ENCODE measurements at places on chromosomes 13 and 19.

- DNase-seq = no peak
Observed at GRCh38 chr13:106466691-106467426, 68.6 kb downstream of the EFNB2 start.

GRCh38 chr19:28575816-28576215, 637.1 kb downstream of the UQCRFS1 start:
- no peak for DNase-seq

DNA sequence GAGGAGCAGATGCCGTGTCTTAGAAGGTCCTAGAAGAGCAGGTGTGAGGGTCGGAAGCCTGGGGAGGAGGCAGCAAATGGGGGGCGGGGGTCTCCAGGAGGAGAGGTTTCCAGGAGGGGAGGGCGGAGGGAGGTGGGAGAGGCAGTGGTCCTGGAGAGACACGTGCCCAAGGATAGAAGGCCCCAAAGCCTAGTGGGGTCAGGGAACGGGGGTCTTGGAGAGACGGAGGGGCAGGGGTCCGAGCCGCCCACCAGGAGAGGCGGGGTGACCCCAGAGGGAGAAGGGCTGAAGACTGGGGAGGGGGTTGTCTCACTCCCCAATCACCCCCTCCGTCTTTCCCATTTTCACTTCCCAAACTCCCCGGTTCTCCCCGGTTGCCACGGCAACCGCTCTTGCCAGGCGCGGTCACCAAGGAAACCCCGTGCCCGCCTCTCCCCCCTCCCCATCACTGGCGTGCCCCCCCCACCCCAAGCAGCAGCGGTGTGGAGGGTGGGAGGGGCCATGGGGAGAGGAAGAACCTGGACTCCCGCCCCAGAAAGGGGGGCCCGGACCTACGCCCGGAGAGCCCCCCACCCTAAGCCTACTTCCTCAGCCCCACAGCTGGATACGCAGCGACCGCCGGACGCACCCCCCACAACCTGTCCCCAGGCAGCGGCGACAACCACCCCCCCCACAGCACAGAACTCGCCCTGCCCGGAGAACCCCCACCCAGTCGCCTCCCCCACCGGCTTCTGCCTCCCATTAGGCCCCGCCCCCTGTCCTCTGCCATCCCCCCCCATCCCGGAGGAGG, 988 bp downstream of the LRRC4B start:
- no peak for DNase-seq

GRCh38 chr19:55660991-55661390, 6.2 kb downstream of the U2AF2 start:
- no peak for DNase-seq

DNA sequence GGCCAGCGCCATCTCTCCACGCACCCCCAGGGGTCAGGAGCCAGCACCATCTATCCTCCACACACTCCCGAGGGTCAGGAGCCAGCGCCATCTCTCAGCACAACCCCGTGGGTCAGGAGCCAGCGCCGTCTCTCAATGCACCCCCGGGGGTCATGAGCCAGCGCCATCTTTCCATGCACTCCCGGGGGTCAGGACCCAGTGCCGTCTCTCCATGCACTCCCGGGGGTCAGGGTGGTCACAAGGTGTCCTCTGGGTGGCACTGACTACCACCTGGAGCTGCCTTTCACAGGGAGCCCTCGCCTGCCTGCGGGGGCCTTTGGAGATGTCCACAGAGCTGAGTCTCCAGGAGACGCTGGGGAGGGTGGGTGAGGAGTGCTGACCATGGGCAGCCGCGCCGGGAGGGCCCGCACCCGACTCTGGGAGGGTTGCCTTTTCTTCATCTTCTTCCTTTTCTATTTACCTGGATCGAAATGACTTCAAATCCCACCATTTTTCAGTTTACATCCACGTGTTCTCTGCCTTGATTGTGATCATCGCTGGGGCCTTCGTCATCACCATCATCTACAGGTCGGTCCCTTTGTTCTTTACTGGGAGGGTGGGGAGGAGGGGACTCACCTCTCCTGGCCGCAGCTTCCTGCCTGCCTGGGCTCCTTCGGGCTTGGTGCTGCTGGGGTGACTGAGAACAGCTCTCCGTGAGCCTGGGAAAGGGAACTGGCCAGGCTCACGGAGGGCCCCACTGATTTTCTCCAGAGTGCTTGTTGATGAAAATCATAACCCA, 19.1 kb downstream of the TEX29 start:
- DNase-seq = no peak

DNA sequence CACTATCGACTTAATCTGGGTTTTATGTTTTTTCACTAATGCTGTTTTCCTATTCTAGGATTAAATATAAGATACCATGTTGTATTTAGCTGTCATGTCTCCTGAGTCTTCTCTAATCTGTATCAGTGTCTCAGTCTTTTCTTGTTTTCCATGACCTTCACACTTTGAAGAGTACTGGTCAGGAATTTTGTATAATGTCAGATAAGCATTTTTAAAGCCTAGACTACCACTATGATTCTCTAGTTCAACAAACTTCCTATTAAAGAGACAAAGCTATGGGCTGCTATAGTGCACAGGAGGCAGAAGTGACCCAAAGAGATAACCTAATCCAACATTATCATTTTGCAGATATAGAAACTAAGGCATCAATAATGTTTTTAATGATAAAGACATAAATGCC, 63.0 kb upstream of the ZDHHC20 start:
- DNase-seq = no peak

GRCh38 chr19:53981376-53981951, 10.0 kb upstream of the CACNG6 start:
- no peak for DNase-seq

- peak; percentile 5 for DNase-seq
Observed at GRCh38 chr13:44710576-44710975, 134.4 kb upstream of the TSC22D1 start.

DNA sequence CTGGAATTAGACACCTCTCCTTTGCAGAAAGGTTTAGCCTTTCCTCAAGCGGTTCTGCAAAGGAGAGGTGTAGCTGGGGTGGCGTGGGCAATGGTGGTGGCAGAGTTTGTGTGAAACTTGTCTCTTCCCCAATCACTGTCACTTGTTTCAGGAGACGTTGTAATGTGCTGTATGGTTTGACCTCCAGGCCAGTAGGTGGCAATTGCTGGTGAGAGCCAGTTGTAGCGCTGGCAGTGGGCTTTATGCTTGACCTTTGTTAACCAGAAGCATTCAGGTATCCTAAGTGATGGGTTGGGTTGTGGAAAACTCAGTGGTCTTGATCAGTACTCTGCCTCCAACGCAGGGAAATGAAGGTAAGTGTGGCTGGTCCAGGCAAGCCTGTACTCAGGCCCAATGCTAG, 12.7 kb upstream of the LILRA5 start:
- DNase-seq = no peak

- no peak for DNase-seq
Observed at GRCh38 chr19:7606289-7606688, 10.6 kb downstream of the CAMSAP3 start.

GRCh38 chr19:44642377-44642776, 1.3 kb upstream of the PVR start:
- no peak for DNase-seq

- no peak for DNase-seq
Observed at GRCh38 chr13:36366031-36366430, 19.8 kb upstream of the SPART start.

DNA sequence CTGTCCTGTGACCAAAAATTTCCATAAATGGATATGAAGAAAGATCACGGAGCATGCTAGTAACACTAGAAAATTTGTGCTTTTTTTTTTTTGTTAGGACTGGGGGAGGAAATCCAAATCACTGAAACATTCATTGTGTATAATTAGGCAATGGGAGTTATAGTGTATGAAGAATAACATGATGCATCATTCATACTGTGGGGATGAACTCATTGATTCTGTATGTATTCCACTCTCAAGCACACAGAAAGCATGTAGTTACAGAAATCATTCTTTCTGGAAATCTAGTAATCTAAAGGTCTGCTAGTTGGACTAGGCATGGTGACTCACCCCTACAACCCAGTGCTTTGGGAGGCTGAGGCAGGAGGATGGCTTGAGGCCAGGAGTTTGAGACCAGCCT, 749.7 kb downstream of the DIAPH3 start:
- no peak for DNase-seq

- peak; percentile 63 for DNase-seq
Observed at GRCh38 chr19:10074153-10074552, 12.0 kb upstream of the SHFL start.

- no peak for DNase-seq
Observed at GRCh38 chr13:47679401-47679800, 321.7 kb downstream of the SUCLA2 start.

GRCh38 chr13:79531542-79532254, 50.7 kb downstream of the NDFIP2 start:
- no peak for DNase-seq

DNA sequence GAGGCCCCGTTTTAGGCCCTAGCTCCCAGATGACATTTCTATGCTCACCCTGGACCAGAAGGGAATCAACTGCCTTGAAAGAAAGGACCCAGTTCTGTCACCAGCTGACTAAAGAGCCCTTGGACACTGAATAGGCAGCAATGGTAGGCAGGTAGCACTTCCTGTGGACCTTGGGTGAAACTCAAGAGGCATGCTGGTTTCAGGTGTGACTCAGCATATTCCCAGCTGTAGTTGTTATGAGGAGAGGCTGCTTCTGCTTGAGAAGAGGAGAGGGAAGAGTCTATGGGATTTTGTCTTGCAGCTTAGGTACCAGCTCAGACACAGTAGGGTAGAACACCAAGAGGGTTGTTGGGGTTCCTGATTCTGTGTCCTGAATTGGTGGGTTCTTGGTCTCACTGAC, 37.9 kb upstream of the HTR2A start:
- no peak for DNase-seq

DNA sequence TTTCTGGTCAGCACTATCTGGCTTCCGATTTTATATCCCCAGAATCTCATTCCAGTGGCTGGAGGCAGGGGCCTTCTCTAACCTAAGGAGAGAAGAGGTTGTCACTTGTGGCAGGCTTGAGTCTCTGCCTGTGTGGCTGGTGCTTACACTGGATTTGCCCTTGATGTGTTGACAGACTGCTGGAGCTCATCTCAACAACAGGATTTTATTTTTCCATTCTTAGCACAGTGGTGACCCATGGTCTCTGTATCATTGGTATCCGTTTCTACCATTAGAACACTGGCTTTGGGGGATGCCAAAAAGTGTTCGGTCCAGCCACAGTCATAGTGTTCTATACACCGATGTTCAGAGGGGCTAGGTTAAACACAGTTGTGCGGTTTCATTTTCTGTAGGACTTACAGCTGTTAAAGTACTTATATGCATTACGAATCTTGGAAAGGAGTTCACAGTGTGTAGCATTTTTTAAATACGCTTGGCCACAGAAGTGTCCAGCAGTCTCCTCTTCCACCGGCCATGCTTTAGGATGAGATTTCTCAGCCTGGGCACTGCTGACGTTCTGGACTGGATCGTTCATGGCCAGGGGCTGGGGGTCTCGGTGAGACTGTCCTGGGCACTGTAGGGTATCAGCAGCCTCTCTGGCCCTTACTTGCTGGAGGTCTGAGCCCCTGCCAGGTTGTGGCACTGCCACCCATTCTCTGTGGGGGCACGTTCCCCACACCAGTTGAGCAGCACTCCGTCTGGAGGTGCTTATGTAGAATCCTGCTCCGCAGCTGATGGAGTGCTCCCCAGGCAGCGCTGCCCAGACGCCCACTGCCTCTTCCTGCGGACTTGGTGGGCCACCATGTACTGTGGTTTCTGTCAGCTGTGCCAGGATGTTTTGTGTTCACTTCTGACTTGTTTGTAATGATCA, 41.4 kb upstream of the TEX29 start:
- DNase-seq = no peak

GRCh38 chr13:19023115-19023514, 158.5 kb downstream of the TUBA3C start:
- no peak for DNase-seq

DNA sequence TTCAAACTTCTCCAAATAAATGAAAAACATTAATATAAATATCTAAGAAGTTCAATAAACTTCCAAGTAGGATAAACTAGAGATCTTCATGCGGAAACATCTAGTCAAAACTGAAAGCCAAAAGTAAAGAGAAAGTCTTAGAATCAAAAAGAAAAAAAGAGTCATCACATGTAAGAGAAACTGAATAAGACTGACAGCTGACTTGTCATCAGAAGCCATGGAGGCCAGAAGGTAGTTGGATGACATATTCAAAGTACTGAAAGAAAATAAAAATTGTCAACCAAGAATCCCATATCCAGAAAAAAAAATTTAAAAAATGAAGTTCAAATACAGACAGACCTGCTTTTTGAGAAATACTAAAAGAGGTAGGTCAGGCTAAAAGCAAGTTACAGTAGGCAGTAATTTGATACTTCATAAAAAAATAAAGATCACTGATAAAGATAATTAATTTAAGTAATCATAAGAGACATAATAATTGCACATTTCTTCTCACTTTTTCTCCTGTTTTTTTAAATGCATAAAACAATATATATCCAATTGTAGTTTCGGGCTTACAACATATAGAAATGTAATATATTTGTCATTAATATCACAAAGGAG, 327.6 kb upstream of the PCDH9 start:
- no peak for DNase-seq

GRCh38 chr13:48493066-48493765, 39.7 kb downstream of the RCBTB2 start:
- peak; percentile 30 for DNase-seq

GRCh38 chr19:48558018-48558684, 6.2 kb downstream of the SULT2B1 start:
- no peak for DNase-seq

GRCh38 chr19:12639901-12640613, 26.5 kb downstream of the MAN2B1 start:
- DNase-seq = peak; percentile 94

GRCh38 chr13:49304763-49305700, 57.3 kb downstream of the CDADC1 start:
- no peak for DNase-seq

GRCh38 chr19:49473868-49474541, at the start of gene FLT3LG:
Gene FLT3LG, plus strand, starts transcription at chr19:49474215. Its CDS starts 425 bp downstream, at chr19:49474640.
- DNase-seq = peak; percentile 89

GRCh38 chr19:52296400-52296772, 583 bp upstream of the ZNF480 start:
- DNase-seq = no peak

DNA sequence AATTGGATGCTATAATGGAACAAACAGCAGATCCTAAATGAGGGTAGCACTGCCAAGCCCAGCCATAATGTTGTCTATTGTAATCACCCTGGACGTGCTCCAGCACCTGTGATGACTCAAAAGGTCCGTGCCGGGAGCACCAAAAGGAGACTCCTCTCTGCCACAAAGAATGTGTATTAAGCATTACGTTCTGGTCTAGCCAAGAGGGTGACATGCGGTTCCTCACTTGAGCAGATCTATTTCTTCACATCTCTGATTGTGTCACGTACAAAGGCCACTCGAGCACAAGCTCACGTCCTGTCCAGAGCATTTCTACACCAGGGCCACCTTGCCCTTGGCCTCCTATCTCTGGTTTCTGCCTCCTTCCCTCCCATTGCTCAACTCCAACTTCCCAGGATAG, 219.9 kb upstream of the IRS2 start:
- DNase-seq = no peak

- DNase-seq = no peak
Observed at GRCh38 chr13:52949742-52950141, 78.9 kb upstream of the OLFM4 start.
